ENCODE measurements at places on chromosomes 6 and 20. TPM values are rescaled to one million over a fixed set of nuclear protein-coding genes. Genes with fewer than 3 reads are reported as not detected.

TNFRSF6B gene
- 15.5 TPM for total RNA-seq

CAPN11 gene
- not detected for total RNA-seq

CABLES2 gene
- 8.5 TPM for total RNA-seq

CFAP61 gene
- total RNA-seq: 0.34 TPM

SLC22A7 gene
- total RNA-seq: not detected

PPP1R11 gene
- total RNA-seq: 64.1 TPM

LGSN gene
- not detected for total RNA-seq

HAO1 gene
- not detected for total RNA-seq

INSM1 gene
- total RNA-seq: 0.49 TPM

OR2B6 gene
- not detected for total RNA-seq
